ENCODE measurements at places on chromosomes 7 and 10.
A peak's percentile ranks its signal among the peaks of the same experiment; 100 is the strongest.

DNA sequence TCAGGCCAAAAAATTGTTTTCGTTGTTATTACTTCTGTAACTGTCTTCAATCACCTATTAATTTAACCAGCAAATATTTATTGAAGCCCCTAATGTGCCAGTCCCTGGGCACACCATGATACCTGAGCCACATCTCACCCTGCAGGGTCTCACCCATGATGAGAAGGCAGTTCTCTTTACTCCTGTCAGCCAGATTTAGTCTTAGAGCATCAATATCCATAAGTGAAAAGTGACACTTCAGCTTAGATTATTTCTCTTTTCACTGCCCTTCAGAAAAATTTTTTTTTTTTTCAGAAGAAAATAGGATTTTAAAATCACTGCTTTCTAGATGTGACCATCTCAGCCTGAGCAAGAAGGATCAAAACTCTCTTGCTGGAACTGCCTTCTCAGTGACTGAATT, 258.6 kb upstream of the NFE2L3 start:
- no peak for DNase-seq

GRCh38 chr10:10477844-10478243, 539.8 kb upstream of the CELF2 start:
- no peak for DNase-seq

DNA sequence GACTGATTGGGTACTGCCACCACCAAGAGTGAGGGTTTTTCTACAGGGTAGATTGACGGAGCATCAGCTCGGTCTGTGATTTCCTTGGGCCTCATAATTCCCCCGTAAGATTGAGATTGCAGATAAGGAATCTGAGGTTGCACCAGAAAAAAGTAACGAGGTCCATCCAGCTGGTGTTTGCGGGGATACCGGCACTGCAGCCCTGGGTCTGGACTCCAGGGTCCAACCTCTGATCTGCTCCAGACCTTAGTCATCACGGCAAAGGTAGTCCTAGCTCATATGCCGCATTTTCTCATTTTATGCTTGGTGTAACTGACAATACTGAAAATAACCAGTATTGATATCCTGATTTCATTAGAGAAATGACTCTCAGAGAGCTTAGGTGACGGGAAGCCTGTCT, 3.9 kb downstream of the CARD11 start:
- no peak for DNase-seq

- no peak for DNase-seq
Observed at GRCh38 chr10:127738512-127739424, 1.8 kb downstream of the FOXI2 start.

- DNase-seq = no peak
Observed at GRCh38 chr7:42744746-42745145, 167.1 kb downstream of the C7orf25 start.

GRCh38 chr7:103715376-103716120, 269.5 kb upstream of the SLC26A5 start:
- DNase-seq = no peak

- no peak for DNase-seq
Observed at GRCh38 chr10:80458263-80458625, 4.1 kb downstream of the TSPAN14 start.

GRCh38 chr7:128154504-128154903, 86.6 kb upstream of the LEP start:
- DNase-seq = no peak

- DNase-seq = no peak
Observed at GRCh38 chr10:98582363-98582762, 135.6 kb upstream of the HPS1 start.

DNA sequence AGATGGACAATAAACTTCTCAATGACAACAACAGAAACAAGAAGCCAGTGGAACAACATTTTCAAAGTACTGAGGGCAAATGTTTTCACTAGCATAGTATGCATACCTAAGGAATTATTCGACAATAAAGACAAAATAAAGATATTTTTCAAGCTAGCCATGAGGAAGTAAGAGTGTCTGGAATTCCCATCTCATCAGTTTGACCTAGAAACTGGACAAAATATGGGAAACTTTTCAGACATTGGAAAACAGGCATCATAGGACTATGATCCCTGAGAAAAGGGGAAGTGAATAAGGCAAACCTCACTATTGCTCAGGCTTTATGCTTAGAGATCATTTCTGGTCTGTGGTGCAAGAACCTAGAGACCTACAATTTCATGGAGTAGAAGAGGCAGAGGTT, 86.3 kb downstream of the OAT start:
- peak; percentile 73 for DNase-seq

DNA sequence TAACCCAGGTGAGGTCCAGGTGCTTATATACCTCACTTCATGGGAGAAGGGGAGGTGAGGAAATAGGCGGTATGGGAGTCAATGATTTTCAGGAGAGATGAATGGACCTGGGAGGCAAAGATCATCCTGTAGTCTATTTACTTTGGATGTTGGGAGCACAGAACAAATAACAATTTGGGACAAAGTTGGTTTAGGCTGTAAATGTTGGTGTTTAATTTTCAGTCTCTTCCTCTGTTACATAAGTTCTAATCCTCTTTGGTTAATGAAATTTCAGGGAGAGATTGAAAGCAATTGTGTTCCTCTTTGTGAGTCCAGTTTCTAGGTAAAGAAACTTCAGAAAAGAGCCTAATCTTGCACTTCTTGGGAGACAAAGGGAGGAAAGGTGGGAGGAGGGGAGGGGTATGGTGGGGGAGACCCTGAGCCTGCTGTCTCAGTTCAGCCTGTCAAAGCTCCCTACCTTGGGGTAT, 46.9 kb downstream of the AKR1C4 start:
- no peak for DNase-seq

- DNase-seq = no peak
Observed at GRCh38 chr10:121305066-121305465, 293.2 kb downstream of the FGFR2 start.

GRCh38 chr7:1561036-1561940, 5.3 kb upstream of the TMEM184A start:
- no peak for DNase-seq

- peak; percentile 32 for DNase-seq
Observed at GRCh38 chr10:6089334-6090219, 743 bp downstream of the RBM17 start.

GRCh38 chr10:104521901-104522694, 119.0 kb upstream of the SORCS3 start:
- DNase-seq = peak; percentile 8

DNA sequence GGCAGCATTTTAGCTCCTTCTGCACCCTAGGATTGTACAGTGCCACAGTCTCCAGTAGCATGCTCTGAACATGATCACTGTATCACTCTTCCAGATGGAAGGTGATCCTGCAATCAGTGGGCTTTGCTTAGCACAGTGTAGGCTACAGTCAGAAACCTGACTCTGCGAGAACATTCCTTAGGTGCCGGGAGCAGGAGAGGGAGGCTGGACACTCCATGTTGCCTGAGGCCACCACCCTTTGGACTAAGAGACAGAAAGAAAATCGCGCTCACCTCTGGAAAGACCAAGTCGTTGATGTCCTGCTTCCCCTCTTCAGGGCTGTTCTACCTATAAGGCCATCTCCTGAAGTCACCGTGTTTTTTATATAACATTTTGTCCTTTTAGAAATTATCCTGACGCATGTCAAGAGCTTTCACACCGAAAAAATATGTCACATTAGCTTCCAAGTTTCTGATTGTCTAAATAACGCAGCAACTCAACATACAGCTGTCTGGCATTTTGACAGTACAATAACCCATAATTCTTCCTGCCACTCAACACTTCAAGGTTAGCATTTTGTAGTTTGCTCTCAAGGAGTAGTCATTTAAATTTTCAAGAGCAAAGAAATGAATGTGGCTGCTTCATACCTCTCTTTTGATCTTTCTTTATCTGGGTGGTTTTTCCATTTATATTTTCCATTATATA, 563.1 kb downstream of the LRMDA start:
- no peak for DNase-seq
